ENCODE measurements at places on chromosomes 11 and 22. TPM values are rescaled to one million over a fixed set of nuclear protein-coding genes. Genes with fewer than 3 reads are reported as not detected.

TEX54 gene
- polyA plus RNA-seq = not detected

ST14 gene
- polyA plus RNA-seq = 0.51 TPM

GRCh38 chr11:73249853-73250783 lies 22.0 kb upstream of the P2RY6 start:
- no peaks in the 10 kb centered on the region for H3K27me3 ChIP-seq
- H3K36me3 ChIP-seq = no peaks in the 10 kb centered on the region
- no peaks in the 10 kb centered on the region for H3K4me1 ChIP-seq
- no peak for DNase-seq

DNA sequence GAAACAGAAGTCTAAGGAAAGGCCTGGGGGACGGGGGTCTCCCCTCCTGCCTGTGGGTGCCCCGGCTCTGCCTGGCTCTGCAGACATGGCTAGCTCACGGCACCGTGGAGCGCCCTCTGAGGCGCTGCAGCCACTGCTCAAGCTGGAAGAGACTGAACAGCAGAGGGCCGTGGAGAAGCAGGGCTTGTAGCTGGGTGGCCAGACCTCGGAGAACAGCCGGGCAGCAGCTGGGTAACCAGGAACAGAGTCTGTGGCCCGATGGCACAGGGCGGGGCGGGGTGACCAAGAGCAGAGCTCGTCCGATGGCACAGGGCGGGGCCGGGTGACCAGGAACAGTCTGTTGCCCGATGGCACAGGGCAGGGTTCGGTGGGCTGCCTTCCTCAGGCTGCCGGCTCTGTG lies 18.1 kb downstream of the RNH1 start:
- H3K36me3 ChIP-seq = no peaks in the 10 kb centered on the region
- no peaks in the 10 kb centered on the region for H3K4me1 ChIP-seq
- no peak overlapping the region for H3K27ac ChIP-seq
- H3K4me3 ChIP-seq = no peak overlapping the region
- DNase-seq = no peak
- no peaks in the 10 kb centered on the region for H3K27me3 ChIP-seq

GRCh38 chr11:119706887-119707286 lies 22.1 kb downstream of the NECTIN1 start:
- no peaks in the 10 kb centered on the region for H3K27me3 ChIP-seq
- no peaks in the 10 kb centered on the region for H3K36me3 ChIP-seq
- H3K4me3 ChIP-seq = no peak overlapping the region
- no peak overlapping the region for H3K27ac ChIP-seq
- peaks cover 5% of the 10 kb centered on the region for H3K4me1 ChIP-seq
- DNase-seq = no peak

- H3K27me3 ChIP-seq = no peaks in the 10 kb centered on the region
- DNase-seq = no peak
- H3K4me1 ChIP-seq = no peaks in the 10 kb centered on the region
- H3K4me3 ChIP-seq = no peak overlapping the region
Measured at GRCh38 chr11:36333897-36334296, 37.8 kb downstream of the PRR5L start.

DNA sequence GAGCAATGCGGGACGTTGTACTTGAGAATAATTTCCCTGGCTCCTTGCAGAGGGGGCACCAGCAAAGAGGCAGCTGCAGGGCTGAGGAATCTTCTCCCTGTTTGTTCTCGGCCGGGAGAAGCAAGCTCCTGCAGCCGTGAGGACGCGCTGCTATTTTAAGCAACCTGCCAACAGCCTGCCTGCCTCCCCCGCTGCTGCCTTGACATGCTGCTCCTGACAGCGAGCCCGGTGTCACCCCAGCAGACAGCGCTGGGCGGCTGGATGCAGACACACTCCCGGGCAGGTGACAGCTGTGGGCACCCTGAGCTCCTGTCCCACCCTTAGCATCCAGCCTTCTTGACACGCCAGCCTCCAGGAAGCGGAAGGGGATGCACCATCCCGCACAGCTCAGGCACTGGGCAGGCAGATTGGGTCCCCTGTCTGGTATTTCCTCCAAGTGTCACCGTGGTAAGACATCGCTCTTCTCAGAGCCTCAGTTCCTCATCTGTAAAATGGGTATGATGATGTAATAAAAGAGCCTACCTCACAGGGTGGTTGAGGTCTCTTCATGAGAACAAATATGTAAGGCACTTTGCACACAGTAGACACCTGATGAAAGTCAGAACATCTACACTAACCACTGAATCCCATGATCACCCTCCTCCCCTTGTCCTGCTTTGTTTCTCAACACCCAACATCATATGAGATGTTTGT lies 530.6 kb downstream of the MN1 start:
- peaks cover 5% of the 10 kb centered on the region for H3K4me1 ChIP-seq
- DNase-seq = peak; percentile 39
- no peak overlapping the region for H3K27ac ChIP-seq
- H3K27me3 ChIP-seq = no peaks in the 10 kb centered on the region
- H3K4me3 ChIP-seq = no peak overlapping the region

DNA sequence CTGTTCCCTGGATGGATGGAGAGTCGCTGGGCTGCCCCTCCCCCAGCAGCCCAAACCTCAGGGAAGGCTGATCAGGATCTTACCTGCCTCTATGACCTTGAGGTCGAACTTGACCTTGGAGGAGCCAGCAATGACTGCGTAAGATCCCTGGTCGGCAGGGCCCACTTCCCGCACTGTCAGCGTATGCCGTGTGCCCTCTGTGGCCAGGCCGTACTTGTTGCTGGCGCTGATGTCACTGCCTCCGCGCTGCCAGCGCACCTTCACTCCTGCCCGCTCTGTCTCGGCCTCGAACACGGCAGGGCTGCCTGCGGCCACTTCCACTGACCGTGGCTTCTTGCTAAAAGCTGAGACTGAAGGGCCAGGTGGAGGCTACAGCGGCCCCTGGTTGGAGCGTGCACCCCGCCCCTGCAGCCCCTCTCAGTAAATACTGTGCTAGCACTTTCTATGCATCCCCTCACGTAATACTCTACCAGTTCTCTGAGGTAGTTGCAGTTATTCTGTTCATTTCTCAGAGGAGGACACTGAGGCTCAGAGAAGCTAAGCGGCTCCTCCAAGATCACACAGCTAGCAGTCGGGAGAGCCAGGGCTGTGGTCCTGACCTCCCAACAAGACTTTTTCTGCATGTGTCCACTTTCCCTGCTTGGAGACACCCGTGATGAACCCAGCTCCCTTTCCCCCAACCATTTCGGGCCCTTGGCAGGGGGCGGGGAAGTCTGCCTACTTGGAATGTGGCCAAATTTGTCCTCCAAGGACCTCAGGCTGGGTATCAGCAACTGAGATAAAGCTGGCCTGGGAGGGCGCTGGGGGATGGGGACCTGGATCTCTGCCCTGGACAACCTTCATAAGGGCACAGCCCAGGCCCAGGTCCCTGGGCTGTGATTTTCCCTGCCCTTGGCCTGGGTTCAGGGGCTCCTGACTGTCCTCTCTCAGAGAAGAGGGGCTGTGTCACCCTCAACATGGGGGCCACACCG lies 1.1 kb downstream of the MYBPC3 start:
- H3K4me3 ChIP-seq = no peak overlapping the region
- H3K36me3 ChIP-seq = no peaks in the 10 kb centered on the region
- H3K4me1 ChIP-seq = peaks cover 2% of the 10 kb centered on the region

All from ovary (tissue), 10 donors.